ENCODE measurements at places on chromosomes 16 and 17.

GRCh38 chr17:74055508-74056160, 147.8 kb upstream of the RPL38 start:
- no peak for DNase-seq

DNA sequence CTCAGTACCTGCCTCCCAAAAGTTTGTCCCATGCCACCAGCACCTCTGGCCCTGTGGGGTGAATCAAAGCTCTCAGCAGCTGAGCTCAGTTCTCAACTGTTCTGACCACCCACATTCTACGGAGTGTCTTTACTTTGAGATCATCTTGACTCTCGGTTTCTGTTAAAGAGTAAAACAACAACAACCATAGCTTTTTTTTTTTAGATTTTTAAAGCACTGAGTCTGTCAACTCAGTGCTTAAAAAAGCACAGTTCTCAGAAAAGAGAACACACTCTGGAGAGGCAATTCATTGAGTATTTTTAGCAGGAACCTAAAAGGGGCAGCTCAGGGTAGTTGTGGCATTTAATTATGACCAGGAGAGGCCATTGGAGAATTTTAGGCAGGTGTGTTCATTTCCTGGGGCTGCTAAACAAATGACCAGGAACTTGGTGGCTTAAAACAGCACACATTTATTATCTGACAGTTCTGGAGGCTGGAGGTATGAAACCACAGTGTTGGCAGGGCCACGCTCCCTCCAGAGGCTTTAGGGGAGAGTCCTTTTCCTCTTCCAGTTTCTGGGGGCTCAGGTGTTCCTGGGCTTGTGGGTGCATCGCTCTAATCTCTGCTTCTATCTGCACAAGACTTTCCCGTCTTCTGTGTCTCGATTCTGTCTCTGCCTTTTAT, 6.7 kb upstream of the WFIKKN2 start:
- no peak for DNase-seq

DNA sequence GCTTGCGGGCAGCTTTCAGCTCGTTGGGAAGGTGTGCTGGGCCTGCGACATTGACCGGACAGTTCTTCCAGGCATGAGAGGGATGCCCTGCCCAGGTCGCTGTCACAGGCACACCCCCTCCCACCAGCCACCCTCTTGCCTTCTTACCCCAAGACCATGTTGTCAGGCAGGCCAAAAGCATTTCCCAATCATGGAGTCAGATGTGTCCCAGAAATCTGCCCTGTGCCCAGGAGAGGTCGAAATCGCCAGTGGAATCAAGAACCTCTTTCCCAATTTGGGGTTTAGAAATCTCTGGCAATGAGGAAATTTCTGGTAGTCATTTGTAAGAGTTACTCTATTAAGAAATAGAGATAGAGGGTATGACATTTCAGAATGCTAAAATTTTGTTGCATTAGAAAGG, 177.1 kb downstream of the RAB11FIP4 start:
- DNase-seq: no peak

GRCh38 chr17:55852734-55853133, 101.9 kb downstream of the PCTP start:
- DNase-seq: no peak

DNA sequence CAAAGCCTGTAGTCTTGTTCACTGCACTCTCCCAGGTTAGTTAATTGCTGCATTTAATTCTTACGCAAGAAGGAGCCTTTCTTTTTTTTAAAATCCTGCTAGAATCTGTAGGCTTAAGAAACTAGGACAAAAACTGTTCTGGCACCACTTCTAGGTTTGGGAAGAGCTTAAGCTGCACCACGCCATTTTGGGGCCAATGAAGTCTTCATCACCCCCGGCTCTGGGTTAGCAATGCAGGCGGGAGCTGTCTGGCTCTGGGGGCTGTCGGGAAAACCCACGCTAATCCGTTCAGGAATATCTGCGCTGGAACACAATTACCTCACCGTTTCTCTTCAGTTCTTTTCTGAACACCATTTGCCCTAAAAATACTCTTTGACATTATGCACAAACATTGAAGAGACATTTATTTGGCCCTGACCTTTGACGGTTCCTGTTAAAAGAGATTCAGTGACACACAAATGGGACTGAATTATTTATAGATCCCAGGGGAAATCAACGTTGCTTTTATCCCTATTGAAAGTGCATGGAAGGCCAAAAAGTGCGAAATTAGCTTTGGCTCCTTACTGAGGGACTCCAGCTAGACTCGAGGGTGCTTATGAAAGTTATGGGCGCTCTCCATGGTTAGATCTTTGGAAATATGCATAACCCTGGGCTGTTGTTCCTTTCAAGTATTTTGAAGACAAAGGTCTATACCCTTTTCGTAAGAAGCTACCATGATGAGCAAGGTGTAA, 249.2 kb downstream of the HAPSTR1 start:
- DNase-seq: no peak

GRCh38 chr17:3974980-3975379, 10.7 kb upstream of the ATP2A3 start:
- no peak for DNase-seq

- peak; percentile 50 for DNase-seq
Observed at GRCh38 chr17:13437966-13438779, 163.6 kb downstream of the HS3ST3A1 start.

- no peak for DNase-seq
Observed at GRCh38 chr17:67194134-67194533, 50.9 kb downstream of the HELZ start.

GRCh38 chr16:31880322-31880979, 6.8 kb downstream of the ZNF267 start:
- no peak for DNase-seq

DNA sequence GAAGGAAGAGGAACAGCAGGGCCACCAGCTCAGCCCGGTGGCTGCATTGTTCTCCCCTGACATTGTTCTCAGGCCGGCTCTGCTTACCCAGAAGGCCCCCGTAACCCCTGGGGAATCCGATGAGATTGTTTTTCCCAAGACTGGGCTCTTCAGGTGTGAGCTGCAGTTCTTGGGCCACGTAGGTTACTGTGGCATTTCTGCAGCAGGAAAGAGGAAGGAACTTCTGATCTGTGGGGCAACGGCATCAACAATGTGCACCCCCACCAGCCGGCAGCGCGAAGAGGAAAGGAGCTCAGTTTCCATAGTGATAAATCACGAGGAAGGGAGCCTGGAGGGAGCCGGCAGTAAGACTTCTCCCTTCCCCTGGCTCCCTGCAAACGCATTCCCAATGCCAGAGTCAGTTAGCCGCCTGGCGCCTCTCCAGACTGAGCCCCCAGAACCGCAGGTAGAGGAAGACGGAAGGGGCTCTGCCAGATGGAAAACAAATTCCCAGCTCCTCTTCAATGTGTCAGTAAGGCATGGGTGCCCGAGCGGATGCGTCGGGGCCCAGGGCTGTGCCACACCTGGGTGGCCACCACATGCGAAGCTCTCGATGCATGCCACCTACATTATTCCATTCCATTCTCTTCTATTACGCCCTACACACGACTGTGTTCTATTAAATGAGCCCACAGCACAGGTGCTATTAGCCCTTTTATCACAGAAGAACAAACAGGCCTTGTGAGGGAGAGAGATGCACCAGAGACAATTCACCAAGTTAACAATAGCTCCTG, 21.5 kb upstream of the PECAM1 start:
- no peak for DNase-seq

- no peak for DNase-seq
Observed at GRCh38 chr16:2048116-2048543, 345 bp downstream of the TSC2 start.

DNA sequence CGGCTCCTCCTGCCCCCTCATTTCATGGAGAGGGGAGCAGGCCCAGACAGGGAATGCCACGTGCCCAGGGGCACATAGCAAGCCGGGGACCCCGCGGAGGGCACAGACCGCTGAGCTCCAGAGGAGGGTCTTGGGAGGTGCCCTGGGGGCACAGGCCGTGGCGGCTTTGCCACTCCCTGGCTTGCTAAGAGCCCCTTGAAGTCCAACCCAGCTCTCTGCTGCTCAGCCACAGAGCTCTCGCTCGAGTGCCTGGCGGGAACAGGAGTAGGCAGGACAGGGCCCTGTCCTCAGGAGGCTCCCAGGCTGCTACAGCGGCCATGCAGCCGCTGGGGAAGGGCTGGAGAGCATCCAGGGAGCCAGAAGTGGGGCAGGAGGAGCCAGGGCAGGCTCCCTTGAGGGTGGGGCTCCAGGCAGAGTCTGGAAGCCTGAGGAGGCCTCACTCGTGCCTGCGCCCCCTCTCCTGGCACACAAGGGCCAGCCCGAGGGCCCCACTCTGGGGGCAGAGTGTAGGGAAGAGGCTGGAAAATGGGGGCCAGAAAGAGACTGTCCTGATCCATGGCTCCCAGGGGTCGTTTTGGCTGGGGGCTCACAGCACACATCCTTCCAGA, 4.4 kb upstream of the RAB26 start:
- no peak for DNase-seq

GRCh38 chr17:49565948-49566491, 9.7 kb upstream of the NXPH3 start:
- DNase-seq: no peak

DNA sequence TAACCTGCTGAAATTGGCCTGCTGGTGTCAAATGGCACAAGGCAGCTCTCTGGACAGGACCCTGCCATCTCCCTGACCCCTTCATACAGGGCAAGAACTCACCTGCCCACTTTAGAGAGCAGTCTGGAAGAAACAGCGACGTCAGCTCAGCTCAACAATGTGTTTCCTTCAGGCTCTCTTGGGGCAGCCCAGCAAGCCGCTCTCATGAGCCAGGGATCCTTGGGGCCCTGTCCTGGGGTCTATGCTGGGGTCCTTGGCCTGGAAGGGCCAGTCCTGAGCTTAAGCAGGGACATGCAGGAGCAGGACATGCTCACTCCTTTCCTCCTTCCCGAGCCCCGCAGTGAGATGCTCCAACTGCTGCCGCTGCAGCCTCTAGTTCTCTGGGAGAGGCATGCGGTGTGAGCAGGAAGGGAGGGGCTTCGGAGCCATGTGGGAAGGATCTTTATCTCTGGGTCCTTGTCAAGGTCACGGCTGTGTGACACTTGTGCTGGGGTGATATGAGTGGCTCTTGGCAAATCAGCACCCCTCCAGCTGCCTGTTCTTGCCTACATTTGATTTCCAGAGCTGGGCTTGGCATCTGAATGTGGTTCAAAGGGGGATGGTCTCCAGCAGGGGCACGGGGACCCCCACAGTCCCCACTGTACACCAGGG, 3.4 kb downstream of the C1QTNF1 start:
- no peak for DNase-seq

DNA sequence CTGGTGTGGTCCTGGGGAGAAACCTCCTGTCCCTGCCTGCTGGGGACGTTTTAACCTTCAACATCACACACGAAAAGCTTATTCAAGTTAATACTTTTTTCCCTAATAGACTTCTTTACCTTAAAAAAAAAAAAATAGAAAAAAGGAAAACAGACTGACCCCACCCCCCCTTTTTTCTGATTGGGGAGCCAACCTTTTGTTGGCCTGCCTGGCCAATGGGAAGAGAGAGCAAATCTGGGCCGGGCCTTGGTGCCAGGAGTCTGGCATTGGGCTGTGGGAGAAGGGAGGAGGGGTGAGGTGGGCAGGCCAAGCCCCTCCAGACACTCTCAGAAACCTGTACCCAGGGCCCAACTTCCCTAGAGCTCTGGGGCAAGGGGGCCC, 3.0 kb downstream of the CBX8 start:
- DNase-seq: no peak

DNA sequence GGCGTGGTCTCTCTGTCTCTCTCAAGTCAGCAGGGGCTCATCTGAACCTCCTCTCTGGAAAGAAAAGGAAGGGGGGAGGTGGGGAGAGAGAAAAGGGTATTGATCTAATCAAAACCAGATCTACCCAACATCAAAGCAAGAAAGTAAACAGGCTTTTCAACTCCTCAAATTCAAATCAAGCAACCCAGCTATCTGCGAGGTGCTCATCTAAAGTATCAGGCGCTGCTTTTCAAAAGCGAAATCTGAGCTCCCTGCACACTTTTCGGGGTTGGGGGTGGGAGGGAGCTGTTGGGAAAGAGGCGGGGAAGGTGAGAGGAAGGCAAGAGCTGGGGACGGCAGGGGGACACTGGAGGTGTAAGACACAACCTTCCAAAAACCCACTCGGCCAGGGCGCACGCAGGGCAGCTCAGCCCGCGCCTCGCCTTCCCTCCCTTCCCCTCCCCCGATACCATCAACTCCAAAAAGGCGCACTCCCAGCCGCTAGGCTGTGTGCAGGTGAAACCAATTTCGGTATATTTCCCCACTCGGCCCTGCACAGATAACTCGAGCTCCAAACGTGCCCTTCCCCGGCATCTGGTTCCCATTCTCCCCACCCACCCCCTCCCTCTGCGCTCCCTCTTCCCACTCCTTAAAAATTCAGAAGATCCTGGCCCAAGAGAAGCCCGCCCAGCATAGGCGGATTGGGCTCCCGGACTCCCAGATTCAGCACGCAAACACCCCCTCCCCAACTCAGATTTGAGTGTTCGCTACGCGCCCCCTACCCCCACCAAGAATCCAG, 2.6 kb downstream of the AXIN2 start:
- DNase-seq: no peak

DNA sequence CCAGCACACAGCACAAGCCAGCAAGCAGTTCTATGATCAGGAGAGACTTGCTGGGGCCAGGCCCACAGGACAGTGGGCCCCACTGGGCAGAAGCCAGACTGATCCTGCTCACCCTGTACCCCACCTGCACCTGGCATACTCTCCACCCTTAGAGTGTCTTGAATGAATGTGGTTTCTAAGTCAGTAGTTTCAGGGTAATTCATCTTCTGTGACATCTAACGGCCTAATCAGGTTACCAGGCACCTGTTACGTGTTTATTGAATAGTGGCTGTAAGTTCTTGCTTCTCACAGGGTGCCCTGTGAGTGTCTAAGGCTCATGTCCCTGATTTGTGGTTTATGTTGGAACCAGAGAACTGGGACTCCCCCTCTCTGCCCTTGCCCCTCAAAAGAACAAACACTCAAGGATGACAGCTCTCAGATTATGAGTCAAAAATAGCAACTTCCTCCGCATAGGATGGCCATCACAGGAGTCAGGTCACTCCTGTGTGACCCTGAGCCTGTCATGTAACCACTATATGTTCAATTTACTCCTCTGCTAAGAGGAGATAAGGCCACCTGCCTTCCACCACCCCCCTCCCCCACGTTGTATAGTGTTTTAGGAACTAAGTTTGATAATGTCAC, 7.0 kb upstream of the OR2C1 start:
- no peak for DNase-seq

- DNase-seq: no peak
Observed at GRCh38 chr17:80485846-80486245, 9.4 kb upstream of the NPTX1 start.

GRCh38 chr17:82663381-82664275, 15.4 kb upstream of the WDR45B start:
- no peak for DNase-seq

DNA sequence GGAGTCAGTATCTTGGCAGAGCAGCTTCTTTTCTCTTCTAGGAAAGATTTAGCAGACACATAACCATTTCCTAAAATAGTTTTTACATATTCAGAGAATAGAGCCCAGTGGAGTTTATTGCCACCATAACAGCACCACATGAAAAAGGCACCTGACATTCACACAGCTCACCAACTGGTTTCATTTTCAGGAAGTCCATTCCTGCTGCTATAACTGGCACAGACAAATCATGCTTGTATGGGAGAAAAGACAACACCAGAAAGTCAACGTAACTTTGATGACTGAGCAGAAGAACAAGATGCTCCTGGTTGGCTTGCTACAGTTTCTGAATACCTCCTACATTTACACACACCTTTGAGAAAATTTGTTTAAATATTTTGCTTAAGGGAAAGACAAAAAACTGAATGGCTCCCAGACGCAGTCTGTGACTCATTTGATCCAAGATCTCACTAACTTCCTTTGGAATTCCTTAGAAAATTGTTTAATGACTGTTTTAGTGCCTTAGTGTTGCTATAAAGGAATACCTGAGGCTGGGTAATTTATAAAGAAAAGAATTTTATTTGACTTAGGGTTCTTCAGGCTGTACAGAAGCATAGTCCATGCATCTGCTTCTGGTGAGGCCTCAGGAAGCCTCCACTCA, 1380.6 kb downstream of the CDH8 start:
- no peak for DNase-seq

- DNase-seq: no peak
Observed at GRCh38 chr16:56855946-56856345, 9.1 kb upstream of the SLC12A3 start.

Data from brain pericyte (primary cell).